ENCODE measurements at places on chromosomes 6 and 20.

DNA sequence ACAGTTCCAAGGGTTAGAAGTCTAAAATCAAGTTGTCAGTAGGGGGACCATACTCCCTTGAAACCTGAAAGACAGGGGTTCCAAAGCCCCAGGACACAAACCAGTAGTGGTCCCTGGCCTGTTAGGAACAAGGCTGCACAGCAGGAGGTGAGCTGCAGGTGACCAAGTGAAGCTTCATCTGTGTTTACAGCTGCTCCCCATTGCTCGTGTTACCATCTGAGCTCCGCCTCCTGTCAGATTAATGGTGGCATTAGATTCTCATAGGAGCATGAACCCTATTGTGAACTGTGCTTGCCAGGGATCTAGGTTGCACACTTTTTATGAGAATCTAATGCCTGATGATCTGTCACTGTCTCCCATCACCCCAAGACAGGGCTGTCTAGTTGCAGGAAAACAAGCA, 25.3 kb upstream of the SIM1 start:
- no peak for DNase-seq

- DNase-seq = no peak
These were observed 14.1 kb downstream of the OSBPL2 start for GRCh38 chr20:62252342-62252966.

DNA sequence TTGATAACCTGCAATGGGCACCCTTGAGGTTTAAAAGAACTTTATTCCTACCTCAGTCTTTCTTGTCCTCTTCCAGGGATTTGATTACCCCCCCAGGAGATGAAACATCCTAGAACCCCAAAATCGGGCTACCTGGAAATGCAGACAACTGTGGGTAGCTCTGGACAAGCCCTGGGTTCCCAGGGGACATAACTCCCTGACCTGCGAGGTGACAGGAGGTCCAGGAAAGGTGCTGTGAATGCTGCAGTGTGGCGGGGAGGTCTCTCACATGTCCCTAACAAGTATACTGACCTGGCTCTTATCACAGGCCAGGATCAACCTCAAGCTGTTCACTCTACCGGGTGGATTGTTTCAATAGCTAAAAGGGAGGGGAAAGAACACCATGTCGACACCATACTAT, 11.6 kb downstream of the JAG1 start:
- no peak for DNase-seq

DNA sequence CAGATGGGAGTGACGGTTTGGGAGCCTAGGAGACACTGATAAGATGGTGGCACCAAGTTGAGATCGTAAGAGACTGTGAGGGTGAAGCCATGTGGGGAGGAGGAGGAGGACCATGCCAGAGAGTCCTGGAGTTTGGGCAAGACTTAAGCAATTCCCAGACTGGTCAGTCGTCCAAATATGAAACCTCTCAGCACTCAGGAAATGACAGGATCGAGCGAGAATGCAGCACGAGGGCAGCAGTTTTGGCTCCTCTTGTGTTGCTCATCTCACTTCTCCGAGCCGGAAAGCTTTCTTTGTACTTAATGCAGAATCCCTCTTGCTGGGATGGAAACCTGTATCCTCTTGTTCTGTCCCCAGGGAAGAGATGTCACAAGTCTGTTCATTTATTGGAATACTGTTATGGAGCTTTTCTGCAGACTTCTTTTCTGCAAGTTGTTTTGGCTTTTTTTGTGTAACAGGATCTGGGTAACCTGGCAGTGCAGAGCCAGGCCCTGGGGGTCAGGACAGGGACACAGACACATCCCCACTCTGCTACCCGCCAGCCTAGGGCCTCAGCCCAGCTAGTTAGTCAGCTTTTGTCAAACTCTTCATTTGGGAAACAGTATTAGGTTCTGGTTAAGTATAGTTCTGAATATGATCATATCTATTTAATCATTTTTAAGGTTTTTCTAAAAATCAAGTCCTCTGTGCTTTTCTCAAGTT, 34.3 kb downstream of the FNDC1 start:
- DNase-seq = no peak

DNA sequence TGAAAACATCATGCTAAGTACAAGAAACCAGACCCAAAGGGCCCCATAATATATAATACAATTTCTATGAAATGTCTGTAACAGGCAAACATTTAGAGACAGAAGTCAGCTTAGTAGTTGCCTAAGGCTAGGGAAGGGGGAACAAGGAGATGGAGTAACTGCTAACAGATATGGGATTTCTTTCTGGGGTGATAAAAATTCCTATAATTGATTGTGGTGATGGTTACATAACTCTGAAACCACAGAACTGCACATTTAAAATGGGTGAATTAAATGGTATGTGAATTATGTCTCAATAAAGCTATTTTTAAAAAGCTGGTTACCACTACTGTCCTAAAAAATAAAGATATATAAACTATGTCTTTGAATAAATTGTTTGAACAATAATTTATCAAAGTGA, 3.2 kb downstream of the CEP162 start:
- no peak for DNase-seq

GRCh38 chr20:62080249-62080990, 14.7 kb upstream of the TAF4 start:
- DNase-seq = no peak

DNA sequence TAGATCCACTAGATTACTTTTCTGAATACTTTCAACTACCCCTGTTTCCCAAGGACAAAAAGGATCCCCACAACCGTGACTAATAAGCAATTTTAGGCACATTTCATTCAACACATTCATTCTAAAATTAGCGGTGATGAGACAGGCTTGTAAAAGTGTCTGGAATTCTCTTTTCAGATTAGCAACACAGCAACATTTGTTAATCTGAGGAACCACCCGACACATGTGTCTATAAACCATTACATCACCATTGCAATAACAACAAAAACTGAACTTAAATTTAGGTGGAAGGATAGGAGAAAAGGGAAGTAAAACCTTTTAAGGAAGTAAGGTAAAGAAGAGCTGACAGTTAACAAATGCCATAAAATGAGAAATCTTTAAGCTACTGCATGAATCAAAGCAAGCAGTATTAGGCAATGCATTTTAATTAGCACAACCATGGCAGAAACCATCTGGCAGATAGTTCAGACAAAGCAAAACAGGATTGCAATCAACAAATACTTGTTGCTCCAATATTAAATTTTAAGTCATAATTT, 49.1 kb downstream of the MAP3K7 start:
- no peak for DNase-seq

- no peak for DNase-seq
These were observed 211.1 kb downstream of the OGFRL1 start for GRCh38 chr6:71499667-71500066.

DNA sequence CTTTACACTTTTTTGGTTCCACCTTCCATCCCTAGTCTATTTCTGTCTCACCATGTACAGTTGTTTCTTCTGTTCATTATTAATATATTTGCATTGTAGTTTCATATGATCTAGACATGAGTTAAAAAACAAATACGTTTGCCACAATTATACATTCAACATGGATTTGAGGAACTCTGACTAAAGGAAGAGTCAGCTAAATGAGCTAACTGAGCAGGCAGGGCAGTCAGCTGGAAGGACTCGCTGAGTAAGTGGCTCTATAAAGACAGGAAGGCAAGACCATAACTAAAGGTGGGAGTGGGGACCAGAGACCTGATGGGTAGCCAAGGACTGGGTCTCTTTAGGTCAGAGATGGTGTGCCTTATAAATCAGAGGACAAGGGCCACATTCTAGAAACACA, 26.3 kb downstream of the TMX4 start:
- no peak for DNase-seq

GRCh38 chr6:32244946-32245398, 21.1 kb upstream of the NOTCH4 start:
- peak; percentile 48 for DNase-seq
